ENCODE measurements at places on chromosomes 13 and 19.
A peak's percentile ranks its signal among the peaks of the same experiment; 100 is the strongest.

DNA sequence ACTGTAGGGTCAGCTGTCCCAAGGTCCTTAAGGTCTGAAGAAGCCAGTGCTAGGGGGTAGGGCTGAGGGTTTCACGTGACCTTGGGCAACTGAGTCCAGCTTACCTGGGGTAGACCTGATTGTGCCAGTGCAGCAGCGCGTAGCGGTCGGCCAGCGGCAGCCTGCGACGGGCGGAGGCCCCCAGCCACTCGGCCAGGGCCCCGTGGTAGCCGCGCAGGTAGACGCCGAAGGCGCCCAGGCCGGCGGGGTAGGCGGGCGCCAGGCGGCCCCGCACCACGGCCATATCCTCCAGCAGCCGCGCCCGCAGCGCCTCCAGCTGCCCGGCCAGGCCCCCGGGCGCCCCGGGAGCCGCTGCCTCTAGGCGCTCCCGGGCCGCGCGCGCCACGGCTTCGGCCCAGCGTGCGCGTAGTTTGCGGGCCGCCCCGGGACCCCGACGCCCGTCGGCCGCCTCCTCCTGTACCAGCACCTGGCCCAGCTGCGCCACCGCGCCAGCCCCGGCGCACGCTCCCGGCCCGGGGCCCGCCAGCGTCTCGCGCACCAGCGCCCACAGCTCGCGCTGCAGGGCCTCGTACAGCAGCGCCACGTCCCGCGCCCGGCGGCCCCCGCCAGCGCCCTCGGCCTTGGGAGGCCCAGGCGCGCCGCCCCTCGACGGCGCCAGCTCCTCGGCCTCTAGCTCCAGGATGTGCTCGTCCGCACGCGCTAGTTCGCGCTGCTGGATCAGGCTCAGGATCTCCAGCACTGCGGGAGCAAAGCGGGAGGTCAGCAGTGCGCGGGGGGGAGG lies 10.9 kb downstream of the EXOC3L2 start:
- no peak for DNase-seq

DNA sequence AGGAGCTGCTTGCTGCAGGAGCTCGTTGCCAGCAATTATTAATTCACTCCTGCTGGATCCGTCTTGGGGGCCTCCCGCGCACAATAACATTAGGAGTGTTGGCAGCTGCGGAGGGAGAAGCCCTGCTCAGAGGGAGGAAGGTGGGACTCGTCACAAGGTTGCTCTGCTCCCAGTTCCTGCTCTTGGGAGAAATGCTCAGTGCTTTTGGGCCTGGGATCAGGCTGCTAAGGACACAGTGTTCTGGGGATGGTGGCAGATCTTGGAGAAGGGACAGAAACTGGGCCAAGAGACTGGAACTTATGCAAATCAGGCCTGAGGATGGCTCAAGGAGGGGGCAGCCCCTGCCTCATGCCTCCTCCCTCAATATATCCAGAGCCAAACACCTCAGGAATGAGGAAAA lies 78.9 kb upstream of the OLFM4 start:
- DNase-seq: no peak

- no peak for DNase-seq
Observed at GRCh38 chr13:79749984-79750551, 269.1 kb downstream of the NDFIP2 start.

DNA sequence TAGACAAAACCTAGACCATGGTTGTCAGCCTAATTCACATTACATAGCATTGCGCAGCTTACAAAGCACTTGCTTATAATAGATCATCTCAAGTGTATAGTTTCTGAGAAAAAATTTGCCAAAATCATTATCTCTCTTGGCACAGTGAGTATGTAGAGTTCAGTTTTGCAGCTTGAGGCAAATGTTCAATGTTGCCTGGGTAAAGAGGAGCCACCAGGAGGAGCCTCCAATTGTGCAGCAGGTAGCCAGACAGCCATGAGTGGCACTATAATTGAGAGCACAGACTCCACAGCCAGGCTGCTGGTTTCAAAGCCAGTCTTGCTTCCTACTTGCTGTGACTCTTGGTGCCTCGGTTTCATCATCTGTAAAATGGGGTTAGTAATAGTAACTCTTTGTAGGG lies 24.0 kb upstream of the OLFM4 start:
- DNase-seq: no peak

DNA sequence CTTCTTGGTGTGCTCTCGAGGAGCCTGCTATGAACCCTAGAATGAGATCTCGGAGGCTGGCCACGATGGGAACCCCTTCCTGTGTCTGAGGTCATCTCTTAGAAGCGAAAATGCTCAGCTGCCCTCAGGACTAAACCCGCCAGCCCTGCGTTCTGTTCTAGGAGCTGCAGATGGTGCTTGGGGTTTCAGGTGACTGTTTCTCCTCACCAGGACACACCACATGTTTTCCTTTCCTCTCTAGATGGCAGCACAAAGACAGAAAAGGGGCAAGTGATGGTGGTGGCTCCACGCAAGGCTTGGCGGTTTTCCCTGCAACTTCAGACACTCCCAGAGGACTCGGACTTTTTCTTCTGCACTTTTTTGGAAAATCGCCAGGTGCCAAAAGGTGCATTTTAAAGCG lies 60.1 kb downstream of the RNASEH2B start:
- DNase-seq: no peak

DNA sequence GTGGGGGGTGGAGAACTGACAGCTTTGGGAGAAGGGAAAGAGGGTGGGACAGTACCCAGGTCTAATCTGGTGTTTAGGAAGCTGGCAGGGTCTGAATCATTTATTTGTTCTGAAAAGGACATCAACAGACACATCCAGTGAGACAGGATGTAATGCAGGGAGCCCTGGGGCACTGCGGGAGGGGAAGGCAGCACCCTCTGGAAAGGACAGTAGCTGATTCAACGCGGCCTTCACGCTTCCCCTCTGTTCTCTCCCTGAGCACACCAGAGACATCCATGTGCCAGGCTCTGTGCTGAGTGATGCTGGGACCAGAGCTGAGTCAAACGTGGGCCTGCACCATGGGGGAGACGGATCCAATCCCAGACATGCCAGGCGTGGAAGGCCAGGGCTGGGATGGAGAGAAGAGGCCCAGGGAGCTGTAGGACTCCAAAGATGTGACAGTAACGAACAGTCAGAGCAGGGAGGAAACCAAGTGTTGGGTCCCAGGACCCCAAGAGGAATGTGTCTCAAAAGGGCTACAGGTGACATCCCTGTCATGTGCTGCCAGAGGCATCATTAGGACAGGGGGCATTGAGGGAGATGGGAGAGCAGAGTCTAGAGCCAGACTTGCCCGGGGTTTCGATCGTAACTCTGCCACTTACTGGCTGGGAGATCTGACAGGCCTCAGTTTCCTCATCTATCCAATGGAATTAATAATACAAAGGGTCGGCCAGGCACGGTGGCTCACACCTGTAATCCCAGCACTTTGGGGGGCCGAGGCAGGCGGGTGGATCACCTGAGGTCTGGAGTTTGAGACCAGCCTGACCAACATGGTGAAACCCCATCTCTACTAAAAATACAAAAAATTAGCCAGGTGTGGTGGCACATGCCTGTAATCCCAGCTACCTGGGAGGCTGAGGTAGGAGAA lies 1.7 kb downstream of the ETFB start:
- no peak for DNase-seq

- no peak for DNase-seq
Observed at GRCh38 chr13:114319441-114319913, 5.2 kb downstream of the CHAMP1 start.

GRCh38 chr19:46192992-46193650 lies 36.4 kb upstream of the IGFL1 start:
- no peak for DNase-seq

DNA sequence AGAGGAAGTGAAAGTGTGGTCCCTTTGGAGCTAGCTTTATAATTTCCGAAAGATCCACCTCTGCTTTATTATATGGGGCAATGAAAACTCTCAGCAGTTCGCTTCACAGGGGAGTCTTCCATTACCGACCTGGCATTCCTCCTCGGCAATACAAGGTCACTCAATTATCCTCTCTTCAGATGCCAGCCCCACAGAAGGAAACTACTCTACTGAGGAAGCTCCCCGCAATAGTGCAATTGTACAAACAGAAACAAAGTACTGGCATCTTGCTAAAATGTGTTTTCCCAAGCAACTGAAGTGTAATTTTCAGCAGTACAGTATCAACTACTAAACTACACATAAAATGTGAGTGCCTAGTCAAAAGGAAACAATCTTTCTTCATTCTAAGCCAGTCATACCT lies 702.0 kb downstream of the PCDH9 start:
- no peak for DNase-seq

DNA sequence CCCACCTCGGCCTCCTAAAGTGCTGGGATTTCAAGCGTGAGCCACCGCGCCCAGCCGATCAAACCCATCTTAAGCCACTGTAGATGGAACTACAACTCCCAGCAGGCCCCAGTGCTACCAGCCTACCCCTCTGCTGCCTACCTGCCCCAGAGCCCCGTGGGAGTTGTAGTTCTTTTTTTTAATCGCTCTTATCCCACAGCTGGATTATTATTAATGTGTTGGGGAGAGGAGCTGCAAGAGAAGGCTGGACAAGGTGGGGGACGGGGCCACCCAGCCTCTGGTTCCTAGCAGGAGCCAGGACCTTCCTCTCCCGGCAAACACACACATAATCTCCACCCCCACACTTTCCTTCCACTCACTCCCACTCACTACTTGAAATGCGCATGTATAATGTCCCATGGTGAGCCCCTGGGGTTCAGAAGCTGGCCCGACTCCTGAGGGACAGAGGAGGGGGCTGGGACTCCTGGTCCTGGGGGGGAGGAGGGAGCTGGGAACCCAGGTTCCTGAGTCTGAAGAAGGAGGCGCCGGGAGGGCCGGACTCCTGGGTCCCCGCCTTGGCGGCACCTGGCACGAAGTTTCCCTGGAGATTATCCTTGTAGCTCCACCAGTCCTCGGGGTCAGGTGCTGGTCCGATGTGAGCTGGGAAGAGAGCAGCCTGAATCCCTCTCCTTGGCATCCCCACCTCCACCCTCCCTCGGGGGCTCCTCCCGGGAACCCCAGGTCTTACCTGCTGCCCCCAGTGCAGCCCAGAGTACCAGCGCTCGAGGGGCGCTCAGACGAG lies 958 bp downstream of the CA11 start:
- peak; percentile 68 for DNase-seq

DNA sequence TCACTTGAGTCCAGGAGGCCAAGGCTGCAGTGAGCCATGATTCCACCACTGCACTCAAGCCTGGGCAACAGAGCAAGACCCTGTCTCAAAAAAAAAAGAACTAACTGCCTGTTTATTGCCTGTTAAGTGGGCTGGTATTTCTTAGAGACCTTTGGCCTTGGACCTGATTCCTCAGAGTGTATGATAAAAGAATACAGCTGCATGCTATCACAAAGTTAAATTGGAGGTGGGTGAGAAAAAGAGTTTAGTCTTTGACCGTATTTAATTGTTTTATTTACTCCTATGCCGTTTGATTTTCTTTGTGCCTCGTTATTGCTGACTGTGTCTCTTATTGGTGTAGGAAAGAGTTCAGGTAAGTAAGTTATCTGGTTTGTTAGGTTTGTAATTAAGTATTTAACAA lies 25.3 kb upstream of the DPY19L3 start:
- no peak for DNase-seq

GRCh38 chr13:48278806-48279205 lies 24.7 kb upstream of the RB1 start:
- DNase-seq: no peak

GRCh38 chr19:43784981-43785808 lies 4.4 kb upstream of the KCNN4 start:
- DNase-seq: no peak

All from CD4-positive, alpha-beta T cell (primary cell).